ENCODE measurements at places on chromosomes 6 and 20.

- DNase-seq: no peak
These were observed 174.4 kb upstream of the DTNBP1 start for GRCh38 chr6:15837205-15837604.

GRCh38 chr6:83847179-83847578, 6.0 kb upstream of the RIPPLY2 start:
- DNase-seq: no peak

DNA sequence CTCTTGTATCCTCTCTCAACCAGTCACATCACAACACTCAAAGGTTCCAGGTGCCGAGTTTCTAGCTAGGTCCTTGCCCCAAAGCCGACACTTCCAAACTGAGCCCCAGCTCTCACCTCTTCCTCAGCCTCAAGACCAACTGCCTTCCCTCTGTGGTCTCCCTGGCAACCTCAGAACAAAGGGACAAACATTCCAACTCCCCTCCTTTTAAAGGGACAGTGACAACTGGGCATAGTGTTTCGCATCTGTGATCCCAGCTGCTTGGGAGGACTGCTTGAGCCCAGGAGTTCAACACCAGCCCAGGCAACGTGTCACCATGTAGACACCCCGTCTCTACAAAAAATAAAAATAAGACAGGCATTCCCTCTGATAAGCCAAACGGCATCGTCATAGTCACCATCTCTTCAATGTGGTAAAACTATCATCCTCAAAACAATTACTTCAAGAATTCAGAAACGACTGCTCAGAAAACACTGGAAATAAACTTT, 11.3 kb downstream of the DIDO1 start:
- peak; percentile 98 for DNase-seq

GRCh38 chr20:49579195-49579594, 11.3 kb upstream of the PTGIS start:
- no peak for DNase-seq

GRCh38 chr6:166618866-166619761, 7.9 kb downstream of the RPS6KA2 start:
- no peak for DNase-seq

DNA sequence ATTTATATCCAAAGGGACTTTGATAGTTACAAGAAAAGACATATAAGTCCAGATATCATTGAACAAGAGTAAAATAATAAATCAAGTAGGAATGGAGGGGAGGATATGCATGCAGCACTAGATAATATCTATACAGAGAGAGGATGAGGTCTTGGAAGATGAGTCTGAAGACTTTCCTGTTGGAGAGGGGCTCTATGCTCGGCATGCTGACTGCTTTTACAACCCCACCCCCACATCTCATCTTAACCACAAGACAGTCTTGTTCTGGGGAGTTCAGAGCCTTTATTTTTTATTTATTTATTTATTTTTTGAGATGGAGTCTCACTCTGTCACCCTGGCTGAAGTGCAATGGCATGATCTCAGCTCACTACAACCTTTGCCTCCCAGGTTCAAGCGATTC, 48.4 kb upstream of the IER3 start:
- DNase-seq: no peak

GRCh38 chr6:165106261-165106660, 203.1 kb downstream of the C6orf118 start:
- peak; percentile 1 for DNase-seq

DNA sequence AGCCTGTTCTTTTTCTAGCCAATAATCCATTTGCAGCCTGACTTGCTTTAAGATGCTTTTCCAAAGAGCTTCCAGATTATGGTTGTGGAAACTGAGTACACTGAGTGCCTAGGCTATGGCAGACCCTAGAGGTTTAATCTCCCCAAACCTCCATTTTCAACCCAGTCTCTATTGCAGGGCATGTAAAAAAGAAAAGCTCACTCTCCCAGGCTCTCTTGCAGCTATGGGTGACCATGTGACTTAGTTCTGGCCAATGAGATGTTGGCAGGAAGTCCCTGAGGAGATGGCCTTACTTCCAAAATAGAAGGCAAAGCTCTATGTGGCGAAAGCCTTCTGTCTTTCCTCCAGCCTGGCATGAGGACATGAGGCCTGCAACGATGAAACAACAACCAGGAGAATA, 3.8 kb downstream of the PDRG1 start:
- DNase-seq: peak; percentile 26

DNA sequence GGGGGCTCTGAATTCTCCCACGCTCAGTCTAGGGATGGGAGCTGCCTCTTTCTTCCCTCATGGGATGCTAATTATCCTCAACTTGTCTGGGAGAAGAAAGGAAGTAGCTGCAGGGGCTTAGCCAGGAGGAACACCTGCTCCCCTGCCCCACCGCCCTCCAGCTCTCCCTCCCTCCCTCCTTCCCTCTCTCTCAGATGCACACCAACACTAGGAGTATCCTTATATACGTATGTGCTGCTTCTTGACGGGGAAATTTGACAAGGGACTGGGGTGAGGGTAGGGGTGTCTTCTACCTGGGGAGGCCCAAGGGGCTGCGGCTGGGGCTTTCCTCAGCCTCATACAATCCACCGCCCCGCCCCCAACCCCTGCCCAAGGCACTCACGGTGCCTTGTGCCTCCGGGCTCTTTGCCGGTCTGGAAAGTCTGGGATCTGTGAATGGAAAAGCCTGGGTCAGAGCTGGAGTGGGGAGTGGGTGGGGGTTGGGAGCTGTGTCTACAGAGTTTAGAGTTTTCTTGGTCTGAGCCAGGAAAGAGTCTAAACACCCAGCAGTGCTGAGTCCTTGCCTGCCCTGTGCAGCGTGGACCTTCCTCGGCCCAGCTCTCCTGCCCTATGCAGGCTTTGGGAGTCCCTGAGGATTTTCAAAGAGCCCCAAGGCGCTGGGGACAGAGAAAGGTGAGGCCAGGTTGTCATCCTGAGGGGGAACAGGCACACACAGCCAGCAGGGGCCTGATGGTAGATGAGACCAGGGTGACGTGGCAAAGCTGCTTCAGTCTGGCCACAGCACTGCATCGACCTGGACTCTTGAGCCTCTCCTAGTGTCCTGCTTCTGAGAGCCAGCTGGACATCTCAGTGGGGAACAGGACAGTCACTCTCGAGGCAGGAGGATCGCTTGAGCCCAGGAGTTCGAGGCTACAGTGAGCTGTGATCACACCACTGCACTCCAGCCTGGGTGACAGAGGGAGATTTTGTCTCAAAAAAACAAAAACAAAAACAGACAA, 29.3 kb upstream of the EMILIN3 start:
- DNase-seq: peak; percentile 34

Measured in mesendoderm (in vitro differentiated cells).